Stimulated activated CD4-positive, alpha-beta T cell treated with anti-CD3 and anti-CD28 coated beads, Interleukin-12 subunit alpha, Interleukin-12 subunit beta, amount 100 ng/mL, for 24 hours (primary cell): ENCODE measurements at places on chromosomes 1 and 21.

DNA sequence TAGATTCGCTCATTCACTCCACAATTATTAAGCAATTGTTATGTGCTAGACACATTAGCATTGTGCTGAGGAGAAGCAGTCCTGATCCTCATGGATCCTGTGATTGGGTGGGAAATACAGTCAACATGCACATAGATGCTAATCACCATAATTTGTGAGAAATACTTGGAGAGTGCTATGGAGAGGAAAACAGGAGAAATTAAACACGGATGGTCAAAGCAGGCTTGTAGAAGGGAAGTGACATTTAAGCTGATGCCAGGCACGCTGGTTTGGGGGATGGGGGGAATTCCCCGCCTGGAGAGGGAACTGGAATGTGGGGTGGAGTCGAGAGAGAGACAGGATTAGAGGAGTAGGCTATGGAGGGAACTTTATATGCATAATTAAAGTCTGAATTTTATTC is 52.2 kb upstream of the L1TD1 start:
- DNase-seq, result no peak

DNA sequence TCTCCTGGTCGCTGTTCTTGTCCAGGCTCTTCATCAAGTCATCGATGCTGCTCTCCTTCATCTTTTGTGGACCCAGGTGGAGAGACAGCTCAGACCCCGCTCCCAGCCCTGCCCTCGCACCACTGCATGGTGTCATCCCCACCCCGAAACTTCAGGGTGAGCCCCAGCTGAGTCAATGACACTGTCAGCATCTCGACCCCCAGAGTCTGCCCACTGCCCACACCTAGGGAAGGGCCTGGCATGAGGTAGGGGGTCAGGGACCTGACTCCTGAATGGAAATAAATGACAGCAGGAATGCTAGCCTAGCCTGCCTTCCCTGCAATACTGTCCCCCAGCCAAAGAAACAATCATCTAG is 1.6 kb upstream of the S100A6 start:
- no peak for DNase-seq

DNA sequence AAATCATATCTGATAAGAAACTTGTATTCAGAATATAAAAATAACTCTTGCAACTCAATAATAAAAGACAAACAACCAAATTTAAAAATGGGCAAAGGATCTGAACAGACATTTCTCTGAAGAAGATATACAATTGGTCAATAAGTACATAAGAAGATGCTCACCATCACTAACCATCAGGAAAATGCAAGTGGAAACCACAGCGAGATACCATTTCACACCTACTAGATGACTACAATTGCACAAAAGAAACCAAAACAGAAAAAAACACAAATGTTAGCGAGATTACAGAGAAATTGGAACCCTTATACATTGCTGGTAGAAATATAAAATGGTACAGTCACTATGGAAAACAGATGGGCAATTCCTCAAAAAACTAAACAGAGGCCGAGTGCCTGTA is 11.5 kb upstream of the ZNF683 start:
- DNase-seq, result no peak

- DNase-seq, result no peak
Observed at GRCh38 chr1:109783436-109783835, 19.7 kb upstream of the EPS8L3 start.

DNA sequence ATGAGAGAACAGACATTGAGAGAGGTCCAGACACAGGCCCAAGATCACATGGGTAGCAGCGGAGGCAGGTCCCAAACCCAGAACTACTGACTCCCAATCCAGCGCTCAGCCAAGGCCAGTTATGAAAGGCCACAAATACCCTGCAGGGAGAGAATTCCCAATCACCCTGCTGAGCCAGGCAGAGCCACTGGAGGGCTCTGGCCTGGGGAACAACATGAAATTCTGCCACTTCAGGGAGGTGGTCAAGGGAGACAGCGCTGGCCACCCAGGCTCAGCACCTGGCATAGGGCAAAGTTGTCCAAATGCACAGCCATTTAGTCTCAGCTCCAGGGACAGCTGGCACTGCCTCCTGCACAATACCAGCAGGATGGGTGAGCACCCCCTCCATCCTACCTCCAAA is 27.5 kb downstream of the SLC9A1 start:
- DNase-seq, result no peak

GRCh38 chr1:65998763-65999583 is 206.3 kb downstream of the PDE4B start:
- no peak for DNase-seq

- DNase-seq, result no peak
Observed at GRCh38 chr1:9115351-9116205, 13.3 kb downstream of the GPR157 start.

DNA sequence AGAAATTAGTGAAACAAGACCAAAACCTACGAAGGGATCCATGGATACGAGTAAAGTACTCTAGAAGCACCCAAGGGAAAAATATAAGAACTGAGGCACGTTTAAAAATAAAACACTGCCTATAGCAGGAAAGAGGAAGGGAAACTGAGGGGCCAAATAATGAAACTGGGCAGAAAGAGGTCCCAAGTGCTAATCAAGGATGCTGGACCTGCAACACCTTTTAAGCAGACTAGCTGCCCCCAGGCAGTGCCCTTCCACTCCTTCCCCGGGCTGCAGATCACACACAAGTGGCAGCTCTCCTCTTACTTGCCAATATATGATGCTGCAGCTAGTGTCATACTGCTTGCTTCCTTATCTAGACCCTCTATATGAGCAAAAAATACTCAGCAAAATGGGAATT is 7.6 kb upstream of the OTUD7B start:
- no peak for DNase-seq

DNA sequence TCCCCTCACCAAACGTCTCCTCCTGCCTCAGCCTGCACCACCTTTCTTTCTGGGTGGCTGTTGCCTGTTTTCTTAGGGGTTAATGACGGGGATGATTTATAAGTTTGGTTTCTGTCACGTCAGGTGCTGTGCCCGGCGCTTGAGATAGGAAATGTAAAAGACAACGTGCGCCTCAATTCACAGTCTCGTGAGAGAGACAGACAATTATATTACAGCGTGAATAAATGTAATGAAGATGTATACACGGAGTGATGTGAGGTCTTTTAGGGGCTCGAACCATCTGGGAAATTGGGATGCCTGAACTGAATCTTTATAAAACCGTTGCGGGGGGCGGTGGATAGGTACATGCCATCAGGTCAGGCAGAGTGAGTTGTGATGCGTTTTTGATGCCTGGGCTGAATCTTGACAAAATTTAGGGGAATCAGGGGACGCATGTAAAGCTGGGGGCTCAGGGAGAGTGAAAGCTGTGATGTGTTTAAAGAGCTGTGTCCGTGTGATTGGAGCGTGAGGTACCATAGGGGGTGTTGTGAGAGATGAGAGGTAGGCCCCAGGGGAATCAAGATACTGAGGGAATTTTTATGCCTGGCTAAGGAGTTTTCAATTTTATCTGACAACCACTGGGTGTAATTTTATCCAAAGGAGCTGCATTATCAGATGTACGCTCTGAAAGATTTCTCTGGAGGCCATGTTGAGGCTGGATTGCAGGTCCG is 831 bp downstream of the TIPRL start:
- no peak for DNase-seq

- no peak for DNase-seq
Observed at GRCh38 chr1:89640440-89640839, 7.5 kb downstream of the LRRC8C start.

- DNase-seq, result no peak
Observed at GRCh38 chr21:44436111-44436611, 19.1 kb upstream of the LRRC3 start.

DNA sequence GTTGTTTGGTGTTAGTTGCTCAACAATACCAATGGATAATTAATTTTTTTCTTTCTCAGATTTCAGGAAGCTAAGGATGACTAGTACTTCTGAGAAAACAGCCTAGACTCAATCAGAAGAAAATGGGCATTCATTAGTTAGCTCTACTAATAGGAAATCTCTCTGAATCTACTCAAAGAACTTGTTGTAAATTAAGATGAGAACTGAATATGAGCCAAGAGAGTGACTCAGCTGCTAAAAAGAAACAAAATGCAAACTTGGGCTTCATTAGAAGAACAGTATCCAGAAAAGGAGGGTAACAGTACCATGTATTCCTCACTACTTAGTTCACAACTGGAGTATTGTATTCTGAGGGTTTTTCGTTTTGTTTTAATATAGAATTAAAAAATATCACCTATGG is 12.5 kb downstream of the FOXJ3 start:
- DNase-seq, result no peak

DNA sequence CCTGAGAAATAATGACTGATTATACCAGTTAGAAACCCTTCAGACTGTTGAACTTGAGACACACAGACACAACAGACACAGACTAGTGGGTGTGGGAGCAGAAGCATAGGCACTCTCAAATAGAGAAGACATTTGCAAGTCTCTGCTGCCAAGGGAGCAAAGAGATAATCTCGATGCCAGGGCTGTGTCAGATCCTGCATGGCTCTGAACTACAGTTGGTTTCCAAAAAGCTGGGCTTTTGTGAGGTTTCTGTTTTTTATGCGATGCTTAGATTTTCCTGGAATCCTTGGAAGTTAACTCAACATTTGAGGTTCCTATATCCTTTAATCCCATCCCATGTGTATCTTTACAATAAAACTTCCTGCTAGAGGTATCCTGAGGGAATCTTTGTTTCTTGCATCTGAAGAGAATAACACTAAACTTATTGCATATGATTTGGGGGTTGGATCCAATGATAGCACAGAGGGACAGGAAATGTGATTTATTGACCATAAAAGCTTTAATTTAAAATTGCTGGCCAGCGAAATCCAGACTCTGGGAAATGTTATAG is 236.4 kb downstream of the SPATA17 start:
- no peak for DNase-seq

DNA sequence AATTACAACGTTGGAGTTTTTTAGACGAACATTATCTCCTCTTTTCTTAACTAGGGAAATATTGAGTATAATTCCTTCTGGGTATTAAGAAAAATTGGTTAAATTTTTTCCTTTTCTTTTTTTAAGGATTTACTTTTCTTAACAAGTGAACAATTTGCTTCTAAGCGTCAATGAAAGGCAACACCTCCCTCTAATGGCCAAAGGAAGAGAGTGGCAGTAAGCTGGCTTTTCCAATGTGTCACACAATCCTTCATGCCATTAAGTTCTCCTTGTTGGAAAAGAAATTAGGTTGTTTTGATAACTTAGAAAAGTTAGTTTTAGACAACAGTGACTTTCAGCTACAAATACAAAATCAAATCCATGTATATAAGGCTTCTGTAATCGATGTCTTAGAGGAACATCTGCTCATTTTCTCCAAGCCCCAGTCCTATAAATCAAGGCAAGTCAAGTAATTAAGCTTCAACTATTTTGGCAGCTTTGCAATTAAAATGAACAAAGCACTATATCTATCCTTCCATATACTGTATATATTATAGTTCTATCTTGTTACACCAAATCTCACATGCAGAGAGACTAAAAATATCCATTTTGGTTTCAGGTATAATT is 62.8 kb downstream of the EDEM3 start:
- DNase-seq, result no peak

GRCh38 chr1:244322791-244323521 is 128.8 kb downstream of the ADSS2 start:
- no peak for DNase-seq

- DNase-seq, result no peak
Observed at GRCh38 chr1:101977266-101977665, 19.5 kb downstream of the OLFM3 start.
